ENCODE measurements at places on chromosomes 1 and 21. TPM values are rescaled to one million over a fixed set of nuclear protein-coding genes. Genes with fewer than 3 reads are reported as not detected.

GRCh38 chr1:204350857-204351573 lies 8.7 kb downstream of the PLEKHA6 start:
- H3K27me3 ChIP-seq = no peaks in the 10 kb centered on the region
- H3K4me3 ChIP-seq = no peak overlapping the region
- peaks cover 2% of the 10 kb centered on the region for H3K4me1 ChIP-seq
- no peaks in the 10 kb centered on the region for H3K36me3 ChIP-seq
- H3K27ac ChIP-seq = no peak overlapping the region
- no peak for DNase-seq

Gene C1orf94
- total RNA-seq = not detected

DNA sequence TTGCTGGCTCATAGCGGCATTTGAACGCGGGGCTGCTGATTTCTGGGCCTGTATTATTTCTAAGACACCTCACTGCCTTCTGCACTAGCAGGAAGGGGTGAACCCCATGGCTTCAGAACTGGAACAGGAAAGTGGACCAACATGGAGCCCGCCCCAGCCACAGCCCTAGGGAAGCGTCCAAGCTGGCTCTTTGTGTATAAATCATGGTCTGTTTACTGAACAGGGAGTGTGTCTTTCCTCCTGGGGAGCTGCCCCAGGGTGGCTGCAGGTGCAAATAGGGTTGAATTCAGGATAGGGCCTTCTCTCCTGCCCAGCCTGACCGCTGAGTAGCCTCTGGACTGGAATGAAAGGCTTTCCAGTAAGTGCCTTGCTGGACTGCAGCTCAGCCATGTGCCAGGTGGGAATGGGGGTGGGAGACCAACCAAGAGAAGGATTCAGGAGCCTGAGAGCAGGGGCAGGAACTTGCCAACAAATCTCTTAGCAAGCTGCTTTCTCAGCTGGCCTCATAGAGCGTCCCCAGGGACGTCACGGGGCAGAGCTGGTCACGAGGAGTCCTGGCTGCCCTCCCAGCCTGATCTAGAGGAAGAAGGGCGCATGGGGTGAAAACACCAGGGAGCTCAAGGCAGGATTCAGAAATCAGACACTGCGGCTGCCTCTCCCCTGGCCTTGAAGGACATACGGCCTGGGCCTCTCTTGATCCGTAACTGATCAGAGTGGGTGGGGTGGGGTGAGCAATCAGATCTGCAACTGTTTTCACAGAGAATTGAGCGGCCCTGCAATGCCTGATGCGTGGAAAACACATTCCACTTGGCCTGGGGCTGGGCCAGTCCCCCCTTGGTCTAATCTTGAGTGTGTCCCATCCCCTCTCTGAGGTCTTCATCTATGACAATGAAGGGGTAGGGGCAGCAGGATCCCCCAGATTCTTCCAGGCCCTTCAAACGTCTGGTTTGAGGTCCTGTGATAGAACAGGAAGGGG lies 56.5 kb upstream of the SELENON start:
- no peak overlapping the region for H3K4me3 ChIP-seq
- H3K36me3 ChIP-seq = peaks cover 1% of the 10 kb centered on the region
- H3K4me1 ChIP-seq = peaks cover 5% of the 10 kb centered on the region
- no peak for DNase-seq
- no peak overlapping the region for H3K27ac ChIP-seq
- H3K27me3 ChIP-seq = no peaks in the 10 kb centered on the region

GRCh38 chr1:218900615-218901014 lies 273.1 kb upstream of the LYPLAL1 start:
- H3K27ac ChIP-seq = no peak overlapping the region
- no peaks in the 10 kb centered on the region for H3K36me3 ChIP-seq
- DNase-seq = no peak

Gene MYOM3
- not detected for total RNA-seq

Gene LRRN2
- total RNA-seq = not detected

GRCh38 chr21:33834801-33835500 lies 80.7 kb downstream of the ATP5PO start:
- no peak overlapping the region for H3K4me3 ChIP-seq
- no peaks in the 10 kb centered on the region for H3K4me1 ChIP-seq
- DNase-seq = no peak
- no peaks in the 10 kb centered on the region for H3K27me3 ChIP-seq
- H3K27ac ChIP-seq = no peak overlapping the region
- peaks cover 6% of the 10 kb centered on the region for H3K36me3 ChIP-seq

Gene RXFP4
- total RNA-seq = not detected

DNA sequence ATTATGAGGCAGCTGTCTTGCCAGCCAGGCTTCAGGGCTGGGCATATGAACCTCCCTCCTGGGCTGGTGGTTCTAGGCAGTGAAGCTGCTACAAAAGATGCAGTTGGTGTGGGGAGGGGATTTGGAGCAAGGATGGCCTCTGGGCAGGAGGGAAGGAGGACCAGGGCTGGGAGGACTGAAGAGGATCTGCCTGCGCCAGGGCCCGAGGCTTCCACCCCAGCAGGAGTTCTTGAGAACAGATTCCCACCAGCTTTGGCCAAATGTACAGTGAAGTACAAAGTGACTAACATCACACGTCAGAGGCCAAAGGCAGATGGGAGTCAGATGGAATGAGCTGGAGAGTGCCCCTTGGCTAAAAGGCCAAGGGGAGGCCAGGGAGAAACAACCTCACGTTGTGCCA lies 62.4 kb downstream of the DDX20 start:
- no peaks in the 10 kb centered on the region for H3K36me3 ChIP-seq
- H3K4me3 ChIP-seq = no peak overlapping the region
- DNase-seq = no peak
- no peaks in the 10 kb centered on the region for H3K27me3 ChIP-seq

DNA sequence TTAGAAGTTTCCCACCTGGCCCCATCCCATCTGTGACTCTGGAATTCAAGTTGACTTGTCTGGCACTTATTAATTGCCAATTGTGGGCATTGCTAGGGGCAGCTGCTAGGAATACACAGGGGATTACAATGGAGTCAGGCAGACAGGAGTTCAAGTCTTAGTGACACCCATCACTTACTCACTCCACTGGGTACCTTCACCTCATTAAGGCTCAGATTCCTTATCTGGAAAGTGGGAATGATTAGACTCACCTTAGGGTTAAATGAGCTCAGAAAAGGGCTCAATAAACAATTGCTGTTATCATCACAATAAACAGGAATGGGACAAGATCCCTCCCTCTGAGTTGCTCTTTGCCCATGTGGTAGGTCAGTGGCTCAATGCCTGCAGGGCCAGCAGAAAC lies 18.2 kb downstream of the GRIK3 start:
- H3K27me3 ChIP-seq = peaks cover 17% of the 10 kb centered on the region
- no peak overlapping the region for H3K27ac ChIP-seq
- no peaks in the 10 kb centered on the region for H3K36me3 ChIP-seq
- H3K4me3 ChIP-seq = no peak overlapping the region
- H3K4me1 ChIP-seq = no peaks in the 10 kb centered on the region

GRCh38 chr1:182193908-182194550 lies 132.5 kb upstream of the ZNF648 start:
- H3K27me3 ChIP-seq = peaks cover 7% of the 10 kb centered on the region
- no peak overlapping the region for H3K27ac ChIP-seq
- H3K4me1 ChIP-seq = no peaks in the 10 kb centered on the region
- no peaks in the 10 kb centered on the region for H3K36me3 ChIP-seq
- no peak for DNase-seq

GRCh38 chr1:211132721-211133392 lies 1.1 kb downstream of the KCNH1 start:
- H3K4me1 ChIP-seq = peaks cover 10% of the 10 kb centered on the region
- no peaks in the 10 kb centered on the region for H3K36me3 ChIP-seq
- peaks cover 49% of the 10 kb centered on the region for H3K27me3 ChIP-seq
- no peak for DNase-seq
- H3K4me3 ChIP-seq = no peak overlapping the region

Data from activated naive CD8-positive, alpha-beta T cell treated with anti-CD3 and anti-CD28 coated beads for 36 hours (primary cell).